ENCODE measurements at places on chromosomes 6 and 20.

DNA sequence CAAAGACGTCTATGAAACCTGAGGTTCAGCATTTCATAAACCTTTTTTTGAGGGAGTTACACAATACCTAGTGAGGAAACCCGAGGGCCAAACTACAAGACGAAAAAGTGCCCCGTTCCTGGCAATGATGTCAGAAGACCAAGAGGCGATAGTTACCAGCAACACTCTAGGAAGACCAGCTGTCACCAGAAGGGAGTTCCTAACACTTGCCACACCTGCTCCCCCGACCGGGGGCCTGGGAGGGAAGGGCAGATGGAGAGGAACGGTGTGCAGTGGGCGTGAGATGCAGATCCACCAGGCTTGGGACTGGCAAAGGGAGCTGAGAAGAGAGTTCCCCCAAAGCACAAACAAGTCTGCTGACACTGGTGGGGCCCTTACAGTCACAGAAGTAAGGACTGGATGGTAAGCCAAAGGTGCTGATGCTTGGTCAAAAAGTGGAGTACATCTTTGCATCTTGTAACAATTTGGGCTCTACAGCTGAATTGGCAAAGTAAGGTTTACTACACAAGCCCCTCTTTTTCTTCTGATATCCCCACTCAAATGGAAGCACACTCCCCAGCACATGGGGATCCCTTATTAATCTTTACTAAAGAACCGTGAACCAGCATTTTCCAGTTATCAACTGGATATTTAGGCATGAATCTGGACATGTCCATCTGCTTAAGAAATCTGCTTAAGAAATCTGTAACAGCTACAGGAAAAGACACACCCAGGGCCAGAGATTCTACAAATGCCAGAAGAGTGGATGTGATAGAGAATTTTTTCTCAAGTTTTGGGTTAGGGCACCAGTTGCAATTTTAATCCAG lies 38.5 kb downstream of the PANK2 start:
- no peak for DNase-seq

GRCh38 chr6:111852725-111853124 lies 20.5 kb downstream of the FYN start:
- DNase-seq, result no peak

DNA sequence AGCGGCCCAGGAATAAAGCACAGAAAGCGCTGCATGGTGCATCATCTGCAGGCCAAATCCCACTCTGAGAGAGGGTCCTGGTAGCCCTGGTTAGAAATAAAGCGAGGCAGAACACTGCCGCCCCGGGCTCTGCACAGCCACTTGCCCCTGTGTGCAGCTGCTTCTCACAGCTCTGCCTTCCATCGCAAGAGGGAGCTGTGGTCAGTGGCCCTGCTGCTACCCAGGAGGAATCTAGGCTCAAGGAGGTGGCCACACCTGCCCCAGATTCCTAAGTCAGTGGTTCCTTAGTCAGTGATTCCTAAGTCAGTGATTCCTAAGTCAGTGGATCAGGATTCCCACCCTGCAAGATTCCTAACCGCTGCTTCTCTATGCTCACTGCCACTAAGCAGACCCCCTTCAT lies 8.8 kb downstream of the CDH4 start:
- DNase-seq, result no peak

- DNase-seq, result no peak
These were observed 3.0 kb downstream of the BAK1 start for GRCh38 chr6:33577106-33577535.

DNA sequence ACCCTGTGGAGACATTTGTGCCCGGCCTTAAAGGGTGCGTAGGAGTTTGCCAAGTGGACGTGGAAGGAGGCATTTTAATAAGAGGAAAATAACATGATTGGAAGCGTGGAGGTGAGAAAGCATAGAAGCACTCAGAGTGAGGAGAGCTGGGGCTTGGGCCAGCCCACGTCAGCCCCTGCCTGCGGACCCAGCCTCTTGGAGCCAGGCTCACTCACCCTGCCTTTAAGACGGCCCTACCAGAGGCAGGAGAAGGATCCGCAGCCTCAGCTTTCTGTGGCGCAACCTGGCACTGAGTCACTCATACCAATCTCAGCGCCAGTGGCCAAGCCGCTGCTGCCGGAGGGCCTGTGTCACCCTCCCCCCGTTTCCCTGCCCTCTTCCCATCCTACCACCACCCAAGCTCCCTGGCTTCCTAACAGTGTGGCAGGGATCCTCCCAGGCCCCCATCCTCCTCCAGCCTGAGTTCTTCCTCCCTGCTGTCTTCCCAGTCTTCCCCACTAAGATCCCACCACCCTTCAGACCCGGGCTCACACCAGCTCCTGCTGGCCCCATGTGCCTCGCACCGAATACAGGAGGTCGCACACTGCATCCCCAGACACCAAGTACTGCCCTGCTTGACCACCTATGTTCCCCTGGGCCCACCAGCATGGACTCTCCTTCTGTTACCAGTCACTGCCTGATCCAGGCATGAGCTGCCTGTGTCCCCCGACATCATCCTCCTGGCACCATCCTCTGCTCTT lies 285.2 kb downstream of the UST start:
- DNase-seq, result peak; percentile 59
